ENCODE measurements at places on chromosomes 11 and 22. TPM values are rescaled to one million over a fixed set of nuclear protein-coding genes. Genes with fewer than 3 reads are reported as not detected.

Gene IL10RA
- polyA plus RNA-seq, result 0.78 TPM

Gene OR8H2
- polyA plus RNA-seq, result not detected

Gene BIRC2
- polyA plus RNA-seq, result 35.1 TPM

Gene MPPED2
- polyA plus RNA-seq, result 2.4 TPM

Gene OR52I1
- not detected for polyA plus RNA-seq

Gene SERHL2
- polyA plus RNA-seq, result 0.96 TPM

Gene OPCML
- polyA plus RNA-seq, result 0.01 TPM

Gene KDM4D
- polyA plus RNA-seq, result 0.91 TPM

Gene ANGPTL5
- polyA plus RNA-seq, result 0.03 TPM

All from psoas muscle (tissue), 8 donors.